ENCODE measurements at places on chromosomes 4 and X. TPM values are rescaled to one million over a fixed set of nuclear protein-coding genes. Genes with fewer than 3 reads are reported as not detected.
A peak's percentile ranks its signal among the peaks of the same experiment; 100 is the strongest.

Gene CA5B
- 5.3 TPM for total RNA-seq

Gene FAM241A
- total RNA-seq, result 2.3 TPM

Gene DYNLT3
- total RNA-seq, result 49.8 TPM

Gene SPANXN4
- not detected for total RNA-seq

Gene PTTG2
- not detected for total RNA-seq

Gene PCYT1B
- total RNA-seq, result not detected

Gene OTUD6A
- not detected for total RNA-seq

Gene SERTM2
- 3.1 TPM for total RNA-seq

Gene LEF1
- total RNA-seq, result 42.6 TPM

Gene H2BW1
- not detected for total RNA-seq

- peak overlapping the region; percentile 83 for H3K27ac ChIP-seq
- no peaks in the 10 kb centered on the region for H3K27me3 ChIP-seq
- no peak for DNase-seq
- no peak overlapping the region for H3K4me3 ChIP-seq
Measured at GRCh38 chrX:13664020-13664419, 11.1 kb downstream of the TCEANC start.

DNA sequence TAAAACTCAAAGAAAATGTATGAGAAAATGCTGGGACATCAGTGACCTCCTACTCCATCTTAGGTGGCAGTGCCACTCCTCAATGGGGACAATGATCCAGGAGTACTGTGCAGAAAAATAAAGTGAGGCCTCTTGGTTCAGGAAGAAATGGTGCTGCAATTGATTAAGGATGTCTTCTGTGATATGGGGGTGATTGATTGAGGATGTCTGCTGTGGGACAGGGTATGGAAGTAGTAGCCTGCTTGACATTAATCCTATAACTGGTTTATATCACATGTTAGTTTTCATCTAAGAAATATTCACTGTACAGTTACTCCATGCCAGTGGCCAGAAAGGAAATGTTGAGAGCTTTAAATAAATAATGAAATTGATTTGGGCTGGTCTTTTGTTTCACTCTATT, 20.5 kb downstream of the OTOP1 start:
- H3K27me3 ChIP-seq, result peaks cover 3% of the 10 kb centered on the region
- H3K4me1 ChIP-seq, result no peaks in the 10 kb centered on the region
- no peak overlapping the region for H3K27ac ChIP-seq

- no peak for DNase-seq
- H3K4me1 ChIP-seq, result no peaks in the 10 kb centered on the region
- no peak overlapping the region for H3K4me3 ChIP-seq
- no peak overlapping the region for H3K27ac ChIP-seq
- H3K27me3 ChIP-seq, result no peaks in the 10 kb centered on the region
Measured at GRCh38 chrX:14843666-14844065, 29.2 kb downstream of the FANCB start.

DNA sequence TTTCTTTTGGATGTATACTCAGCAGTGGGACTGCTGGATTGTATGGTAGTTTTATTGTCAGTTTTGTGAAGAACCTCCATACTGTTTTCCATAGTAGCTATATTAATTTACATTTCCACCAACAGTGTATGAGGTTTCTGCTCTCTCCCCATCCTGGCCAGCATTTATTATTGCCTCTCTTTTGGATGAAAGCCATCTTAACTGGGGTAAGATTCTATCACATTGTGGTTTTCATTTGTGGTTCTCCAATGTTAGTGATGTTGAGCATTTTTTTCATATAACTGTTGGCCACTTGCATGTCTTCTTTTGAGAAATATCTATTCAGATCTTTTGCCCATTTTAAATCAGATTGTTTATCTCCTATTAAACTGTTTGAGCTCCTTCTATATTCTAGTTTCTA, 27.6 kb downstream of the QRFPR start:
- no peaks in the 10 kb centered on the region for H3K36me3 ChIP-seq
- H3K4me1 ChIP-seq, result no peaks in the 10 kb centered on the region

- peak; percentile 62 for DNase-seq
- H3K27me3 ChIP-seq, result no peaks in the 10 kb centered on the region
- H3K4me3 ChIP-seq, result no peak overlapping the region
- no peaks in the 10 kb centered on the region for H3K36me3 ChIP-seq
- H3K27ac ChIP-seq, result peak overlapping the region; percentile 74
Measured at GRCh38 chr4:72896515-72896914, 173.0 kb downstream of the COX18 start.

- peak overlapping the region; percentile 99 for H3K27ac ChIP-seq
- H3K4me3 ChIP-seq, result no peak overlapping the region
- no peaks in the 10 kb centered on the region for H3K27me3 ChIP-seq
- no peaks in the 10 kb centered on the region for H3K36me3 ChIP-seq
Measured at GRCh38 chr4:88003261-88003660, 4.2 kb upstream of the PKD2 start.

GRCh38 chr4:89590128-89590527, 246.8 kb downstream of the SNCA start:
- no peaks in the 10 kb centered on the region for H3K4me1 ChIP-seq
- no peak for DNase-seq
- H3K27ac ChIP-seq, result no peak overlapping the region
- H3K4me3 ChIP-seq, result no peak overlapping the region
- no peaks in the 10 kb centered on the region for H3K36me3 ChIP-seq
- H3K27me3 ChIP-seq, result no peaks in the 10 kb centered on the region

GRCh38 chrX:83469551-83469950, 38.5 kb upstream of the POU3F4 start:
- no peak overlapping the region for H3K4me3 ChIP-seq
- no peak overlapping the region for H3K27ac ChIP-seq
- no peaks in the 10 kb centered on the region for H3K27me3 ChIP-seq
- no peaks in the 10 kb centered on the region for H3K36me3 ChIP-seq
- DNase-seq, result no peak

DNA sequence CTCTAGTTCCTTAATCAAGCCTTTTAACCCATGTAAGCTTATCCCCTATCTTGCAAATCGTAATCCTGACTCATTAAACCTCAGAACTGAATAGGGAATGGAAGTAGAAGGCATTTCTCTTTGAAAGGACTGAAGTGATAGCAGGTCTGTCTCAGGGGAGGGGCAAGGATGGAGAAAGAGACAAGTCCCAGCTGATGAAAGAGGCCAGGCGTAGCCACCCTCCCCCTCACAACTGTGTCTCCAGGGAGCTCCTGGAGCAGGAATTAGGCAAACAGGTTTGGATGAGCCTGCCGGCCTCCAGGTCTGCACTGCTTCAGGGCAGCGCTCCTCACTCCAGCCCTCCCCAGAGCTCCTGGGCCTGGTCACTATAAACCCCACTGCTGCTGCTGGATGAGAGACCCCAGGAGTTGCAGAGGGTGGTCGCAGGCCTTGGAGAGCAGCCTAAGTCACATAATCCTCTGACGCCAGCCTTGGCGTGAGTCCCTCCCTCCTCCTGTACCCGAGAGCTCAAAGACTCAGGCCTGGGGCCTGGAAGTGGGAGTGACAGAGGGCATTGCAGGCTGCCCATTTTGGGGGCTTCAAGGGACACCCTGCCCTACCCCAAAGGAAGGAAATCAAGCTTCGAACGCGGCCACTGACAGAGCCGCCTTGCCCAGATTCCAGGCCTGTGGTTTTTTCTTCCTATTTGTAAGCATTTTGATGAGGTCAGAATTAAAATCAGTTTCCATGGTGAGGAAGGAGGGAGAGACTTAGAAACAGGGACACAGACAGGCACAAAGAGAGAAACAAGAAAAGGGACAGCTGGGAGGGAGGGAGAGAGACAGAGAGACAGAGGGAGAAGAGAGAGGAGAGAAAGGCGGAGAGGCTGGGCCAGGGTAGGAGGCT, 21.2 kb upstream of the MSX1 start:
- no peak for DNase-seq
- no peaks in the 10 kb centered on the region for H3K27me3 ChIP-seq
- H3K4me1 ChIP-seq, result no peaks in the 10 kb centered on the region
- H3K4me3 ChIP-seq, result no peak overlapping the region

DNA sequence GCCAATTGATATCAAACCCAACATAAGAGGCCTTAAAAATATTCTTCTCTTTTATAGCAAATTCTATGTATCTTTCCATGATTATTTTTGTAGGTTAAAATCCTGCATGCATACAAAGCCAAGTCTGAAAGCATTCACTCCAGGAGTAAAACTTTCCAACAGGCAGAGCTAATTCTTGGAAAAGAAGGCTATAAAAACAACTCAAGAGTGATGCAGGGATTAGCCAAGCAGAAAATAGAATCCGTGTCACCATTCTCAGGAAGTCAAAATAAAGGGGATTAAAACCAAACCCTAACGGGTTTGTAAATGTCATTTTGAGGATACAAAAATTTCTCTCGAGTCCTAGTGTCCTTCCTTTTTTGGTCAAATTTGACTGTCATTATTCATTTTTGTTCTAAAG, 412.4 kb downstream of the DMD start:
- no peak overlapping the region for H3K27ac ChIP-seq
- no peaks in the 10 kb centered on the region for H3K27me3 ChIP-seq
- no peak for DNase-seq

GRCh38 chr4:17170131-17170530, 271.7 kb upstream of the LDB2 start:
- DNase-seq, result no peak
- no peaks in the 10 kb centered on the region for H3K36me3 ChIP-seq
- no peaks in the 10 kb centered on the region for H3K4me1 ChIP-seq
- H3K27me3 ChIP-seq, result no peaks in the 10 kb centered on the region
- H3K4me3 ChIP-seq, result no peak overlapping the region

DNA sequence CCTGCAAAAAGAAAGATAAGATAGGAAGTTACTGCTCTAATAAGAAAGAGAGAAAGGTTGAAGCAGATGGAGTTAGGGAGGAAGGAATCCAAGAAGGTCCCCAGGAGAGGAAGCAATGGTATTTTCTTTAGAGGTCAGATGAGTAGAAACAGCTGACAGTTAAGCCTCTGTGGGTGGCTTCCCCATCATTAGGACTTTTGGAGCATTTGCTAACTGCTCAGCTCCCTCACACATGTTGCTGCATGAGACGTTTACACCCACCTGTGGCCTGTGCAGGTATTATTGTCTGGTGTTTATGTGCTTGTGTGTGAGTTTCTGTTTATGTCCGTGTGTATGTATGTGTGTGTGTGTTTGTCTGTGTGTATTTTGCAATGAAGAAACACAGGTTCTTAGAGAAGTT, 346.8 kb downstream of the RAB28 start:
- H3K4me1 ChIP-seq, result no peaks in the 10 kb centered on the region
- no peak overlapping the region for H3K4me3 ChIP-seq
- no peak overlapping the region for H3K27ac ChIP-seq
- H3K27me3 ChIP-seq, result no peaks in the 10 kb centered on the region
- DNase-seq, result no peak
- no peaks in the 10 kb centered on the region for H3K36me3 ChIP-seq

DNA sequence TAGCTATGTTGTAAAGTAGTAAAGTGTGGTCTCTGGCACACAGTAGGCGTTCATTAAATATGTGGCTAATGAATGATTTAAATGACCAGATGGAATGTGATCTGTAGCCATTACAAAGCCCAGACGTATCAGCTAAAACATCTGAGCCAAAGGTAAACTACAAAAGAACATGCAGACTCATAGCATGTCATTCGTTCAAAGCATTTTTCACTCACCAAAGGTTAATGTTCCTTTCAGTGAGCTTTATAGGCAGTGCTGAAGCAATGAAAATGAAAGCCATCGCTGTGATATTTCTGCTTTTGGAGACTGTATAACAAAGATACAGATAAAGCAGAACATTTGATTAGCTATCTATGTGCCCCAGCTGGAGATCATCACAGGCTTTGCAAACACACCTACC, 50.5 kb downstream of the F9 start:
- DNase-seq, result no peak
- no peak overlapping the region for H3K4me3 ChIP-seq
- no peaks in the 10 kb centered on the region for H3K27me3 ChIP-seq
- no peaks in the 10 kb centered on the region for H3K36me3 ChIP-seq
- no peaks in the 10 kb centered on the region for H3K4me1 ChIP-seq
- H3K27ac ChIP-seq, result no peak overlapping the region

DNA sequence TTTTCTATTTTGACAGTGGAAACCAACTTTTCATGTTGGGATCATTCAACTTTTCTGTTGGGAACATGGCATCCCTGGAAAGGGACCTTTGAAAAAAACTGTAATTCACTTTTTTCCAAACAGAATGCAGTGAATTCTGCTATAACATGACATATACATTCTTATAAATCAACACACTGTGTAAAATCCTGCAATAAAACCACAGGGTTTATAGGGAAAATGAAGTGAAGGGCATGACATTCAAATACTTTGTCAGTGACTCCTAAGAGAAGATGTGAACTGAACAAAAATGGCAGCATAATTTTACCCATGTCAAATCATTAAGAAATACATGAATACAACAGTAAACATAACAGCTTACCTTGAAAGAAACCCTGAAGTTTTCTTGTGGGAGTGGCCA, 264.5 kb upstream of the ANKRD50 start:
- H3K4me3 ChIP-seq, result no peak overlapping the region
- H3K36me3 ChIP-seq, result no peaks in the 10 kb centered on the region
- DNase-seq, result no peak
- no peak overlapping the region for H3K27ac ChIP-seq
- no peaks in the 10 kb centered on the region for H3K27me3 ChIP-seq
- no peaks in the 10 kb centered on the region for H3K4me1 ChIP-seq

GRCh38 chr4:22407361-22407760, 108.5 kb downstream of the ADGRA3 start:
- no peaks in the 10 kb centered on the region for H3K36me3 ChIP-seq
- no peaks in the 10 kb centered on the region for H3K27me3 ChIP-seq
- H3K4me3 ChIP-seq, result no peak overlapping the region
- H3K27ac ChIP-seq, result no peak overlapping the region
- no peak for DNase-seq

GRCh38 chr4:133581996-133582619, 433.0 kb downstream of the PCDH10 start:
- H3K4me3 ChIP-seq, result no peak overlapping the region
- no peaks in the 10 kb centered on the region for H3K27me3 ChIP-seq
- H3K27ac ChIP-seq, result no peak overlapping the region
- H3K36me3 ChIP-seq, result no peaks in the 10 kb centered on the region

DNA sequence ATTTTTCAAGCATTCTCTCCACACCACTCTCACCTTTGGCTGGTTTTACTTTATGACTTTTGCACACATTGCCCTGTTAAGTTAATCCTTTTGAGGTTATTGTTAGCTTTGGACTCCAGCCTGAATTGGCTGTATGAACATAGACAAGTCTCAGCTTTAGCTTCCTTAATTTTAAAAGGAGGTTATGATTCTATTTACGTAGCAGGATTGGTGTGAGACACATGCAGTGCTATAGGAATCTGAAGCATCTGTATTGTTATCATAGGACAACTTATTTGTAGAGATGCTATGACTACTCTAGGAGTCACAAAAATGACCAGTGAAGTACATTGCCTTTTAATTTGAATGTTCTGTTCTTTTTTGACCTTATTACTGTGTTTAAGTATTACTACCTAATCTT, 15.7 kb downstream of the PGAM4 start:
- no peaks in the 10 kb centered on the region for H3K27me3 ChIP-seq
- DNase-seq, result no peak
- no peak overlapping the region for H3K27ac ChIP-seq

GRCh38 chr4:74545448-74545847, 100.5 kb downstream of the AREG start:
- H3K36me3 ChIP-seq, result no peaks in the 10 kb centered on the region
- no peak overlapping the region for H3K27ac ChIP-seq
- DNase-seq, result no peak
- H3K4me1 ChIP-seq, result no peaks in the 10 kb centered on the region
- no peak overlapping the region for H3K4me3 ChIP-seq

- no peaks in the 10 kb centered on the region for H3K36me3 ChIP-seq
- no peak overlapping the region for H3K4me3 ChIP-seq
- no peaks in the 10 kb centered on the region for H3K4me1 ChIP-seq
- no peaks in the 10 kb centered on the region for H3K27me3 ChIP-seq
- H3K27ac ChIP-seq, result no peak overlapping the region
- DNase-seq, result no peak
Measured at GRCh38 chr4:189769131-189769530, 171.5 kb upstream of the FRG1 start.

- H3K27me3 ChIP-seq, result no peaks in the 10 kb centered on the region
- H3K36me3 ChIP-seq, result no peaks in the 10 kb centered on the region
- no peaks in the 10 kb centered on the region for H3K4me1 ChIP-seq
- DNase-seq, result no peak
- H3K4me3 ChIP-seq, result no peak overlapping the region
Measured at GRCh38 chrX:16843208-16843909, 26.8 kb downstream of the RBBP7 start.
